ENCODE measurements at places on chromosomes 5 and 9.

DNA sequence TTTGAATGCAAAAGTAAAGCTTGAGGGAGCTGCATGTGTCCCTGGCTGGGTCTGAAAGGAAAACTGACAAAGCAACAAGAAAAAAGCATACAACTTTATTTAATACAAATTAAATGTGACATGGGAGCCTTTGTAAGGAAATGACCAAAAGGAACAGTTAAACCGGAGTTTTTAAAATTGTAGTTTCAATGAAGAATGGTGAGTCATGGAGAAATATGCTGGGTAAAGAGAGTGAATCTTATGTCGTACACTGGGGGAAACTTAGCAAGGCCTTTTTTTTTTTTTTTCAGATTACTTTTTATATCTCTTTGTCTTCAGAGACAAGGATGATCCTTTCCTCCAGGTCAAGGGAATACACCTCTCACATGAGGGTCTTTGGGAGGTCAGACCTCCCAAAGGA, 50.1 kb upstream of the FBXL17 start:
- DNase-seq = no peak

- no peak for DNase-seq
Observed at GRCh38 chr9:109683521-109683920, 96.5 kb upstream of the PALM2AKAP2 start.

- DNase-seq = no peak
Observed at GRCh38 chr5:91977579-91977978, 594.5 kb upstream of the ARRDC3 start.

- DNase-seq = peak; percentile 96
Observed at GRCh38 chr5:95818181-95819147, 4.1 kb downstream of the GLRX start.

- DNase-seq = no peak
Observed at GRCh38 chr9:21576331-21577189, 94.4 kb upstream of the IFNE start.

Measured in CD14-positive monocyte (primary cell).